ENCODE measurements at places on chromosomes 4 and X.
A peak's percentile ranks its signal among the peaks of the same experiment; 100 is the strongest.

- DNase-seq: no peak
These were observed 364.1 kb downstream of the MAGEB5 start for GRCh38 chrX:26580021-26580420.

DNA sequence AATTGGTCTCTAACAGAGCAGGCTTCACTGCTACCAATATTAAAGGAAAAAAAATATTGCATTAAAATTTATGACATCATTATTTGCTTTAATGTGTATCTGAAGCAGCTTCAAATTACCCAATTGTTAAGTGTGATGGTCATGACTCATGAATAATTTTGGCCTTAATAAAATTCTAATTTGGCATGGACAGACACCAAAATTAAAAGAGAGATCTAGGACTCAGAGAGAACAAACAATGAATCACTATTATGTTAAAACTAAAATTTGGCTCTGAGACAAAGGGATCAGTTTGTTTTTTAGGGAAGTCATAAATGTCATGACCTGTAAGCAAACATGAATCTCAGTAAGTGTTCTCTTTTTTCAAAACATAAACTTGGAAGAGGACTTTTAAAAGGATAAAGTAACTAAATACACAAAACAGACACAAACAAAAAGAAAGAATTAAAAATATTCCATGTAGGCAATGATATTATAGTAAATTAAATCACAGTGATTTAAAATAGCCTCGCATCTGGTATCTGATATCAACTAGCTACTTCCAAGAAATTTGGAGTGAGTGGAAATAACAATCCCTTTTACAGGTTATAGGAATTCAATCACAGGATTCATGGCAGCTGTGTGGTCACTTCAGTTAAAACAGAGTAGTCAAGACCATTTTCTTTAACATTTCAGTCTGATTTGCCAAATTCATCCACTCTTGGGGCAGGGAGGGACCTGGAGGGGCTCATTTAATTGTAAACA lies 11.6 kb downstream of the VEGFC start:
- DNase-seq: no peak

DNA sequence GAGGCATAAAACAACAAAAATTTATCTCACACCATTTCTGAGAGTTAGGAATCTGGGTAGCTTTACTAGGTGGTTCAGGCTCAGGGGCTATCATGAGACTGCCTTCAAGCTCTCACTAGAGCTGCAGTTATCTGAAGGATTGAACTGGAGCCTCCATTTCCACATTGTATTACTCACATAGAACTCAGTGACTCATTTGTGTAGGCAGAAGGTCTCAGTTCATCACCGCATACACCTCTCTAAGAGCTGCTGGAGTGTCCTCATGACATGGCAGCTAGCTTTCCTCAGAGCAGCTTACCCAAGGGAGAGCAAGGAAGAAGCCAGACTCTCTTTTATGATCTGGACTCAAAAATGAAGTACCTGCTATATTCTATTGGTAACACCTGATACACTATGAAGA lies 389.2 kb downstream of the IQCM start:
- no peak for DNase-seq

GRCh38 chr4:87910795-87911194 lies 64.7 kb upstream of the SPP1 start:
- no peak for DNase-seq

GRCh38 chrX:48459483-48459882 lies 10.6 kb downstream of the SLC38A5 start:
- DNase-seq: no peak

GRCh38 chr4:26004290-26004689 lies 90.3 kb downstream of the SMIM20 start:
- no peak for DNase-seq

- no peak for DNase-seq
These were observed 92.2 kb upstream of the GPR34 start for GRCh38 chrX:41596596-41596995.

DNA sequence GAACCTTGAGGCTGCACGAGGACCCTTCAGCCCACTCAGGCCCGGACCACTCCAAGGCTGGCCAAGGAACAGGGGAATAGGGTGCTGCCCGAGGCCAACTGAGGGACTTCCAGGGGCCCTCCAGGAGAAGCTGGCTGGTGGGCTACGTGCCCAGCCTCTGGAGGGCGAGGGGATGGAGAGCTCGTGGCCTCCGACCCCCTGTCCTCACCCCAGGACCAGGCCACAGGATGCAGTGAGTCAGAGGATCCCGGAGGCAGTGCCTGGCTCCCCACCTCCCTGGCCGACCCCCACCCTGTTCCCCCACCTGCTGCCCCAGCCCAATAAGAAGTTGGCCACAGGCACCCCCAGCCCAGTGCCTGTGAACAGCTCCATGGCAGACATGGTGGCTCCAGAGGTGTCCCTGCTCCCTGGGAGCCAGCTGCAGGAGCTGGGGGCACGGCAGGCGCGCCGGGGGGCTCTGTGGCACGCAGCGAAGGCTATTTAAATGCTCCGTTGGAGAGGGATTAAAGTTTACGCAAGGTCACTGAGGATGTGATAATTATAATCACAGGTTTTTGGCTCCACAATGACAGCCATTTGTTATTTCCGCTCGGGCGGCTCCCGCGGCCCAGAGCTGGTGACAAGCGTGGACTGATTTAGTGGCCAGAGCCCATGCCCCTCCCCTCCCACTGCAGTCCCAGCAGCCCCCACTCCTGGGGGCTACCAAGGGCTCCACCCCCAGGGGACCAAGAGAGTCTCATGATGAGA lies 95.7 kb upstream of the NKX1-1 start:
- DNase-seq: peak; percentile 25

- DNase-seq: no peak
These were observed 121.2 kb upstream of the GUCY1A1 start for GRCh38 chr4:155545456-155545855.

- no peak for DNase-seq
These were observed 7.0 kb upstream of the TXK start for GRCh38 chr4:48141048-48141447.

GRCh38 chrX:65755786-65756185 lies 88.3 kb downstream of the MSN start:
- no peak for DNase-seq

GRCh38 chrX:13468096-13468495 lies 101.3 kb upstream of the EGFL6 start:
- DNase-seq: no peak

DNA sequence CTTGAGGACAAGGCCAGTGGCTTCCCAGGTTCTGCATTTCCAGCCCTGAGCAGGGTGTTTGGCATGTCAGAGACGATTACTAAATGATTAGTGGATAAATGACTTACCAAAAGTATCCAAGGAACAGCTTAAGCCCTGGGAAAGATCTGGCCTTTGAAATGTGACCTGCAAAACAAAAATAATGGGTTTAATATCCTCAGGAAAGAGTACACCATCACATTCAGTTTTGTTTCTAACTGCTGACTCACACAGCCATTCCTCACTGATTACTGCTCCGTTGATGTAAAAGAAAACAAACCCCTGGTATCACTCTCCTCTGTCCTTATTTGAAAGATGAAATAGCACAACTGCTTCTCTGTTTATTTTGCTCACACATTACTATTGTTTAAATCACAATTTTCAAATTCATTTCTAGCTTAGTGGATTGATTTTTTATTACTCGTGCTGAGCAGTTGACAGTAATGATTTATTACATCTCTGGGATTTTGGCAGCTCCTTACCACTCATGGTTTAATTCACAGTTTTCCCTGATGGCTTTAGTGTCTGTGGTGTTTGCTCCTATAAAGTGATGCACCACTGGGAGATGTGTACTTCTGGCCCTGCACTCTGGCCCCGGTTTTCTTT lies 117.0 kb downstream of the CBLL2 start:
- no peak for DNase-seq

- no peak for DNase-seq
These were observed 810.5 kb upstream of the ADGRL3 start for GRCh38 chr4:60389633-60390032.

- DNase-seq: no peak
These were observed 7.6 kb upstream of the PRRG3 start for GRCh38 chrX:151687635-151688034.

- DNase-seq: no peak
These were observed 234.8 kb upstream of the DIPK2B start for GRCh38 chrX:45435481-45435880.

GRCh38 chr4:59455751-59456150 lies 1744.4 kb upstream of the ADGRL3 start:
- DNase-seq: no peak

GRCh38 chrX:146056511-146057081 lies 239.0 kb downstream of the SLITRK2 start:
- no peak for DNase-seq

GRCh38 chrX:100409610-100410590 lies at the start of gene PCDH19:
TSS of gene PCDH19 (minus strand) at chrX:100410273. CDS start at chrX:100408597, 1,676 bp downstream.
- DNase-seq: peak; percentile 69

GRCh38 chr4:54095110-54095825 lies 4.7 kb upstream of the GSX2 start:
- DNase-seq: no peak

- no peak for DNase-seq
These were observed 5.7 kb upstream of the DGAT2L6 start for GRCh38 chrX:70171624-70172023.

- DNase-seq: no peak
These were observed 38.5 kb downstream of the TBC1D14 start for GRCh38 chr4:6948134-6948460.

DNA sequence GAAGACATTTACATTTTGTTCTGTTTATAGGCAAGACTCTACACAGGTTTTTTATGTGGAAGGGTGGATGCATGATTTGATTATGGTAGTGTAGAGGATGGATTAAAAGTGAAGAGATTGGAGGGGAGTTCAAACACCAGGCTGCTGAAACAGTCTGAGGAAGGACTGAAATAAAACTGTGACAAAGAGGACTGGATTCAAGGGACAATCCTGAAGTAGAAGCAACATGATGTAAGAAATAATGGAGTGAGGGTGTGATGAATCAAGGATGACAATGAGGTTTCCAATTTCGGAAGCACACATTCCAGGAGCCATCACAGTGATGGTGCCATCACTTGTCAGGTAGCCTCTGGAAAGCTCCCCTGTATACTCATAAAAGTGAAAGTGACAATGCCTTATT lies 103.5 kb downstream of the SYNPO2 start:
- no peak for DNase-seq

GRCh38 chrX:97898798-97899197 lies 1015.1 kb downstream of the RPA4 start:
- DNase-seq: no peak

- DNase-seq: no peak
These were observed 267.2 kb downstream of the MAPK10 start for GRCh38 chr4:86092684-86093083.

GRCh38 chr4:184851200-184851541 lies 25.4 kb upstream of the ACSL1 start:
- no peak for DNase-seq

DNA sequence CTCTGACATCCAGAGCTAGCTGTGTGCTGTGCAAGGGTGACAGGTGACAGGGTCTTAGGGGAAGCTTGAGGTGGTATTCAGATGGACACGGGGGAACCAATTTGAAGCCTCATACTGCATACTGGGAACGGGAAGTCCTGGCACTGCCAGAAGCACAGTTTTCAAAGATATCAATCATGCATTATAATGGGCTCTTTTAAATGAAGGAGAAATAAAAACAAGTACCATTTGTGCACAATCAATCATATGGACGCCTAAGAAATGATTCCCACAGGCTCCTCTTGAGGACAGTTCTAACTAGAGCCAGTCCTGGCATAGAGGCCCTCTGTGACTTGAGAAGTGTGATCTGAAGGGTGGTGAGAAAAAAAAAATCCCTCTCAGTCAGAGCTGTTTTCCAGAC lies 50.9 kb downstream of the TSC22D3 start:
- no peak for DNase-seq

DNA sequence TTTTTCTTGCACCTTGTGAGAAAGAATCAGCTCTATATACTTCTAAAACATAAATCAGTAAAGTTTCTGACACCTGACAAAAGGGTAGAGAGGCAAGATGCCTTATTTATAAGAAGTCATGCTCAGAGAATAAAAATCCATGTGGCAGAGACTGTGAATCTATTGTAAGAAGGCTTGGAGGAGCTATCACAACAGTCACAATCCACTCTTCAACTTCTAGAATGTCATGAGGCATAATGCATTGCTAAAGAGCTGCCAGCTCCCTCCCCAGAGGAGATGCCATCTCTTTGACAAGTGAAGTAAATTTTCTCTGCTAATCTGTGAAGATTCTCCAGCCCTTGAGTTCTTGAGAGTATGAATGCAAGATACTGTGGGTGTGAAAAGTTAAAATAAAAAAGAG lies 971.2 kb upstream of the IGFBP7 start:
- no peak for DNase-seq

DNA sequence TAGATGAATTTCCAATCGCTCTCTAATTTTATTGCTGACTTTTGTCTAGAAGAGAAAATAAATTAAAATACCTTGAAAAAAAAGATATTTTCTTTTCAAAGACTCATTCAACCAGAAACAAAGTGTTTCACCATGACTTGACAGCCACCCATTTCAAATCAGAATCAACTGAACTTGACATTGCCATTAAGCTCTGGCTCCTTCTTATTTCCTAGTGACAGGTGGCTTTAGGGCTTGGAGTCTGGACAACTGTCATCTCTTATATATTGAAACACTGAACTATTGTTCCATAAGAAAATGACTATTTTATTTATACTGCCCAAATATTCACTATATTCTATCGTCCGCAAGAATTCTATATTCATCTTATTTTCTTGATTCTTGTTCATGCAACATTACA lies 229.2 kb downstream of the SLC39A8 start:
- no peak for DNase-seq

- DNase-seq: no peak
These were observed 978.3 kb upstream of the GRID2 start for GRCh38 chr4:91325495-91325894.

GRCh38 chr4:173520921-173521466 lies 9.0 kb downstream of the HAND2 start:
- no peak for DNase-seq

DNA sequence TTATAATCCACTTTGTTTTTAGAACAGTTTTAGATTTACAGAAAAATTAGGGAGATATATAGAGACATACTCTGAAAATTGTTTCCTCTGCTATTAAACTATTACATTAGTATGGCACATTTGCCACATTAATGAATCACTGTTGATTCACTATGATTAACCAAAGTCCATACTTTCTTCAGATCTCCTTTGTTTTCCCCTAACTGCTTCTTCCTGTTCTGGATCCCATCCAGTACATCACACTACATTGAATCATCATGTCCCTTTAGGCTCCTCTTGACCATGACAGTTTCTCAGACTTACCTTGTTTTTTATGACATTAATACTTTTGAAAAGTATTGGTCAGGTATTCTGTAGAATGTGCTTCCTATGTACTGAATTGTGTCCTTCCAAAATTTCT lies 109.2 kb upstream of the EDNRA start:
- DNase-seq: no peak

DNA sequence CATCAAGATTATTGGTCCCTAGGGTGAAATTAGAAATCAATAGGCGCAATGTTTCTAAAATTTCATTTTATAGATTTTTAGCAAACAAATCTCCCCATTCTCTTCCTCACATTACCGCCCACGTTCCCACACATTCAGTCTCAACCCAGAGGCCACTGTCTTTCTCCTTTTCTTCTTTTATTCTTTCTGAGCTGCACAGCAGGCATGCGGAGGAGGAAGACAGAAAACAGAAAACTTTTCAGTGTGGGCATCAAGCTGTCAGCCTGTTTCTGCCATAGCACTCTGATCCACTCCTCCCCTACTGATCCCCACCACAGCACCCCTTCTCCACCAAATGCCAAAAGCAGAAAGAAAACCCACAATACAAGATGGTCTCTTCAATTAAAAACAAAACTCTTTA lies 94.8 kb upstream of the ADAMTS3 start:
- no peak for DNase-seq
